ENCODE measurements at places on chromosomes 3 and 15. TPM values are rescaled to one million over a fixed set of nuclear protein-coding genes. Genes with fewer than 3 reads are reported as not detected.

Gene IL5RA
- not detected for total RNA-seq

Gene HYAL1
- total RNA-seq = not detected

Gene KLF13
- 163 TPM for total RNA-seq

Gene SLC9A9
- total RNA-seq = 2.2 TPM

Gene ANKRD34C
- not detected for total RNA-seq

GRCh38 chr3:193928354-193929209 lies 207.4 kb upstream of the HES1 start:
- DNase-seq = no peak

GRCh38 chr3:10888518-10889090 lies 72.6 kb downstream of the SLC6A11 start:
- no peak for DNase-seq

GRCh38 chr3:123757281-123757940 lies 126.7 kb downstream of the MYLK start:
- DNase-seq = peak; percentile 5

- no peak for DNase-seq
These were observed 182.2 kb downstream of the FNDC3B start for GRCh38 chr3:172221547-172221946.

DNA sequence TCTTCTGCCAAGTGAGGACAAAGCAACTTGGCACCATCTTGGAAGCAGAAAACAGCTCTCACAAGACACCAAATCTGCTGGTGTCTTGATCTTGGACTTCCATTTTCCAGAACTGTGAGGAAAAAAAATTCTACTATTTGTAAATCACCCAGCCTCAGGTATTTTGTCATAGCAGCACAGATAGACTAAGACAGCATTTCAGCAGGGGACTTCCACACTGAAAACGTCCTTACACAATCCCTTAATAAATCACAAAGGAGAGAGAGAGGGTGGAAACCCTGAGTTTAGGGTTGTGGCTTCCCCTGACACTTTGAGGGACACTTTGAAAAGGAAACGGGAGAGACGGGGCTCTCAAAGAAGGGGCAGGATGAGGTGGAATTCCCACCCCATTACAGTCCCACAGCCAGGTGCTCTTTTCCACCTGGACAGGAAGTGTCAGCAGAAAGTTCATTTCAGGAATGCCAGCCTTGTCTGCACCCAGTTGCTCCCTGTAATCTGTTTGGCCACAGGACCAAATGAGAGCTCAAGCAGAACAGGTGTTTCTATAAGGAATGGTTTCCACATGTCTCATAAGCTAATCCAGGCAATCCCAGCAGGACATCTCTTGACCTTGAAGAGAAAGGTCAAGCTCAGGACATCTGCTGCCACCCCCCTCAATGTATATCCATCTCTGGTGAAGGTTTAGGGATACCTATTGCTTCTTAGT lies 51.3 kb downstream of the MYLK start:
- no peak for DNase-seq

- DNase-seq = peak; percentile 27
These were observed 522 bp downstream of the MED12L start for GRCh38 chr3:151085889-151086483.

All from activated CD8-positive, alpha-beta T cell treated with anti-CD3 and anti-CD28 coated beads for 36 hours (primary cell).